ENCODE measurements at places on chromosomes 12 and 14.
A peak's percentile ranks its signal among the peaks of the same experiment; 100 is the strongest.

DNA sequence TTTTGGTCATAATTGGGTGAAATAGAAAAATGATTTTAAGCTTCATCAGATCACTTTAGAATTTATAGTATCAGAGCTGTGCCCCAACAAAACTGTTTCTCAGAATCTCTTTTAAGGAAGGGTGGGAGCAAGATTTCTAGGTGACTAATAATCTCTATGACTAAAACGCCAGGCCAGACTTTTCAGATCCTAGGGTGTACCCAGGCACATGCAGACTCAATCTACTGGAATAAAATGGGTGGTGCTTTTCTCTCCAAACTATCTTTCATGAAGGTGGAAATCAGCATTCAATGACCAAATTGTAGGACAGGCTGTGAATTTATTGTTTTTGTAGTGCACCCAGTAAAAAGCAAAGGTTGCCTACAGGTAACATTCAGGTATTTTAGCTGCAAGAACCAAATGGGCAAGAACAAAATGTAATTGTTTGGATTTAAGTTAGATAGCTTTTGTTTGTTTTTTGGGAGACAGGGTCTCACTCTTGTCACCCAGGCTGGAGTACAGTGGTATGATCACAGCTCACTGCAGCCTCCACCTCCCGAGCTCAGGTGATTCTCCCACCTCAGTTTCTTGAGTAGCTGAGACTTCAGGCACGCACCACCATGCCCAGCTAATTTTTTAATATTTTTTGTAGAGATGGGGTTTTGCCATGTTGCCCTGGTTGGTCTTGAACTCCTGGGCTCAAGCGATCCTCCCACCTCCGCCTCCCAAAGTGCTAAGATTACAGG lies 49.5 kb downstream of the PPP2R5C start:
- DNase-seq: peak; percentile 19

GRCh38 chr14:68665792-68666204 lies 127.1 kb downstream of the ZFP36L1 start:
- DNase-seq: no peak

DNA sequence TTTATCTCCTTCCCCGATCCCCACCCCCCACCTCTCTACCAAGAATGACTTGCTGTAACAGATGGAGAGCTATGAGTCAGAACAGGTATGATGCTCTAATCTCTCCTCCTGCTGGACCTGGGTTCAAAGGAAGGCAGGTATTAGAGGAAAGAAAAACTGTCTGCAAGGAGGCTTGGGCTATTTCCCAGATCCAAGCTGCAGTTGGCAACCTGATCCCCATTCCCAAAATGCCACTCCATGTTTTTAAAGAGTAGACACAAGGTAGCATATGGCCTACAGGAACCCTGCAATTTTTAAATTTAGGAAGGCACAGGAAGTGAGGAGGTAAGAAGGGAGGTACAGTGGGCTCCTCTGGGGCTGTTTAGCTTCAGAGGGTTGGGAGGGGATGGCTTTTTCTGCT lies 33.0 kb downstream of the SRRM4 start:
- DNase-seq: no peak

DNA sequence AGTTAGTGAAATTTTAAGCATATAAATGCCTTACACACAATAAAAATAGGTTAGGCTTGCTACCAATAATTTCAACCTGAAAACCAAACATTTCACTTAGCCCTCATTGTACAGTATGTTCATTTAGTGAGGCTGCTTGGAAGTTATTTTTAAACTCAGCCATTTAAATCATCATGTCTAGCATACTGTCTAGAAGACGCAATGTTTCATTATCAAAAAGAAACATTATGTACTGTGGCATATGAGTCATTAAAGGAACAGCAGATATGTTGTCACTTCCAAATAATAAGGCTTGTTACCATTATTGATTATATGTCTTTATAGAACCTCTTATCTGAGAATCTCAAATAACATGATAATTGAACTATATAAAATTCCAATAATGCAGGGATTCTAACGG lies 304.7 kb downstream of the RMST start:
- DNase-seq: no peak

DNA sequence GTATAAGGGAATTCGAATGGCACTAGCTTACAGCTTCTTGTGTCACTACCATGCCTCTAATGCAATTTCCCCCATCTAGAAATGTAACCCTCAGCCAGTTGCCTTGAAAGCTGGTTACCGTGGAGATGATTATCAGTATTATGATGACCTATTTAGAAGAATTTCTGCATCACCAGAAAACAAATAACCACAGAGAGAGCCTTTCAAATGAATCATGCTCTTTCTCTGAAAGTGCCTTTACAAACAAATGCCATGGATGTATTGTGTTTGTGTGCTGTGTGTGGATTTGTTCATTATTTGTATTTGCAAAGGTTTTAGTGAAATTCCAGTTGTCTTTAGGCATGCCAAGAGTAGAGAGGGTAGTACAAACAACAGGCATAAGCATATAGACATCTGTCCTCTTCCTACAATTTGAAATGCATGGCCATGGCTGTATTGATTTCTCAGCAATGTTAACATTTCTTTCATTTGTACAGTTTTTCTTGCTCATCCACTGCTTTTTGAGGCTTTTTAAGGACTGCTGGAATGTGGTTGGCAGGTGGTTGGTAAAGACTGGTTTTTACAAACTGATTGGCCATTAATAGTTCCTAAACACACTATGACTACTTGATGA lies 266.5 kb downstream of the PAWR start:
- DNase-seq: peak; percentile 90

DNA sequence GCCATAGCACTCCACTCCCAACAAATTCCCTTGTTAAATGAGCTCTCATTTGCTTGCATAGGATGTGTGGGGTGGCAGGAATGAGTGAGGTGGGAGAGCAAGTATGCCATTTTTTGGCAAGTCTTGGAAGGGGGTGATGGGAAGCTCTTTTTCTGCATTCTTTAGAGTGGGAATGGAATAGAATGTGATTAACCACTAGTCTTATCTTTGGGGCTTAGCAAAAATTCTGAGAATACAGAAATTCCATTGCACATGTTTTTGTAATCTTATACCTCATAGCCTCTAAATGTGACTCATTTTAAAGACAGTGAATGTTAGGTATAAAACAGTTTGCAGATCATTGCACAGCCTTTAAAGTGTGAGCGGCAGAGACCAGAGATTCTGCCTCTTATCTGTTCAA lies 28.4 kb upstream of the NEDD1 start:
- DNase-seq: peak; percentile 95

- DNase-seq: peak; percentile 22
Measured at GRCh38 chr14:72743626-72744025, 150.3 kb downstream of the DPF3 start.

- DNase-seq: no peak
Measured at GRCh38 chr14:91835197-91835919, 32.0 kb downstream of the TC2N start.

Measured in fibroblast of upper back skin (primary cell).